Activated T-cell treated with anti-CD3 and anti-CD28 coated beads for 1 hour (primary cell): ENCODE measurements at places on chromosomes 2 and 18.

DNA sequence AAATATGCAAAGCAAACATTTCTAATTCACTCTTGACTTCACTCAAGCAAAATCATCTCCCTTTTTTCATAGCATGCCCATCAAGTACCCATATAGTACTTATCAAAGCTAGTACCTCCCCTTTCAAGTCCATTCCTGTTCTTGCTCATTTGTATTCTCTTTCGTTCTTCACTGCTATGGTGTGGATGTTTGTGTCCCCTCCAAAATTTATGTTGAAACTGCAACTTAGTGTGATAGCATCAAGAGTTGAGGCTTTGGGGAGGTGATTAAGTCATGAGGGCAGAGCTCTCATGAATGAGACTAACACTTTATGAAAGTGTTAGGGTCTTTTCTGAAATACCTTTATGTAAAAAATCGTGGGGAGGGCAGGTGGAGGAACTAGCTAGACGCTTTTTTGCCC, 52.9 kb downstream of the RNU4ATAC start:
- no peak for DNase-seq

DNA sequence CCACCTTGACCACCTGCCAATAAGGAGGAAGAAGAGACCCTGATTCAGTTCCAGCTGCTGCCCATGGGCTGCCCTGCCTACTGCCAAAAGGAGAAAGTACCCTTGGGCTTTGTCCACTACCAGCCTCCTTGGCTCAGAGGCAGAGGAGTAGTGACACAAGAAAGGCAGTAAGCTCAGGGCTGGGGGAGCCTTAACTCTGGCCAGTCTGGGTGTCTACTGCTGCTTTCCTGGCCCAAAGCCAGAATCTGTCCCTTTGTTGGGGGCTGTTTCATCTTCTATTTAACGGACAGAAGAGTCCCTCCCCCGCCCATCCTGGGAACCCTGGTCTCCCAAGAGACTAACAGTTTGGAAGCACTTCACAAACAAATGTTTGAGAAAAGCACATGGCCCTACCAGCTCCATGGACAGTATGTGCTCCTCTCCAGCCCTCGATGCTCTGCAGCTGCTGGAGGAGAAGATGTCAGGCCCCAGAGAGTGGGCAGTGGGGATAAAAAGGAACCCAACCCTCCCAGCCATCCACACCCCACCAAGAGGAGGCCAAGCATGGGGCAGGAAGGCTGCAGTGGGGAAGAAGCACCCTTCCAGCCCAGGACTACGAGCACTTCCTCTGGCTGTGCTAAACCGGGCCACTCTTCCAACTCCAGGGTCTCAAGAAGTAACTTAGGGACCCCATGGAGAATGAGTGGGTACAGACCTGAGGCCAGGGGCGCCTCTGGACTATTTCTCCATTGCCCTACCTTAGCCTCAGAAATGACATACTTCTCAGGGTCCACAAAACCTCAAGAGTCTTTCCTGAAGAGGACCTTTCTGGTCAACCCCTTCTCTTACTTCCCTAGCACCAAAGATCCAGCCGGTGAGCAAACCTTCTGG, 1.2 kb downstream of the ATG9A start:
- DNase-seq = no peak

GRCh38 chr2:121294881-121295840, 10.2 kb upstream of the TFCP2L1 start:
- DNase-seq = no peak

GRCh38 chr2:173307293-173307692, 47.4 kb upstream of the CDCA7 start:
- no peak for DNase-seq

GRCh38 chr2:114784890-114785583, 342.6 kb downstream of the DPP10 start:
- no peak for DNase-seq

- no peak for DNase-seq
These were observed 287.3 kb downstream of the CMPK2 start for GRCh38 chr2:6578416-6578815.

DNA sequence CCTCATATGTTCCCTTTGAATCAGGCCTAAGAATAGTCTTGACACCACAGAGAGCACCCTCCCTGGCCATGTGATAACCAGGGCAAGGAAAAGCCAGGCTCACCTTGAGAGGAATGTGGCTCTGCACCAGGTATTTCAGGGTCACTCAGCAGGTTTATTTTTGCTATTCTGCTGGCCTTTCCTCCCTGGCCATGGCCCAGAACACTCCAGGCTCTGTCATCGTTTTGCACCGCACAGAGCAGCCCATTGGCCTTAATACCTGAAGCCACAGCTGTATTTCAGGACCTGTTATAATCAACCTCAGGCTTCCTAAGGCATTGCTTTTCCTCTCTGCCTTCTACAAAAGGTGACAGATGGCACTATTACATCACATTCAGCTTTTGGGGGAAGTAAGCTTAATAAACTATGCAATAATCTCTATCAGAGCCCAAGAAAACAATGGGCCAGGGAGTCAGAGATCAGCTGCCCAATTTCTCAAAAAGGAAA, 668.3 kb downstream of the IRS1 start:
- DNase-seq = no peak

DNA sequence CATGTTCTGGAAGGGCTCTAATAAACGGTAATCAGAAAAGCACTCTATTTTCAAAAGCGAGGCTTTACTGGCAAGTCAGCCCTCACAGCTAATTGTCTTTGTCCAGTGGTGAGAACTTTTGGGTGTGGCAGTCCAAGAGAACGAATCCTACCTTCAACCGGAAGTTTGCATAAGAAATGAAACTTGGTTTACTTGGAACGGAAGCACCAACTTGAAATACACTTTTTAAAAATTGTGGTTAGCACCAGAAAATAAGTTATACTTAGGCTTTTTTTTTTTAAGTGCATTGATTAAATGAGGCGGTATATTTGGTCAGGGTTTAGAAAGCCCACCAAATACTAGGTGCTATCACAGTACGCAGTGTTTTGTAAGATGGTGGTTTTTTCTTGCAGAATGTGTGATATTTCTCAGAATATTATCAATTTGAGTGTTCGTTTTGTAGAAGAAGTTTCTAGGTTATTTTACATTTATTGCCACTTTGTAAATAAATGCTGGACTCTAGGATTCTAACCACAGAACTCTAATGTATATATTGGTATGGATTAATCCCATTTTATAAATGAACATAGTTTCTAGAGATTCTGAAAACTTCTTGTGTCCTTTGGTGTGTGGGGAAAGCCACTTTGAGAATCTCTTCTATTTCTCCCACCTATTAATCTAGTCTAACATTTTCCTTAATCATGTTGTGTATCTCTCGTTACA, 1.2 kb downstream of the MYL12A start:
- no peak for DNase-seq

DNA sequence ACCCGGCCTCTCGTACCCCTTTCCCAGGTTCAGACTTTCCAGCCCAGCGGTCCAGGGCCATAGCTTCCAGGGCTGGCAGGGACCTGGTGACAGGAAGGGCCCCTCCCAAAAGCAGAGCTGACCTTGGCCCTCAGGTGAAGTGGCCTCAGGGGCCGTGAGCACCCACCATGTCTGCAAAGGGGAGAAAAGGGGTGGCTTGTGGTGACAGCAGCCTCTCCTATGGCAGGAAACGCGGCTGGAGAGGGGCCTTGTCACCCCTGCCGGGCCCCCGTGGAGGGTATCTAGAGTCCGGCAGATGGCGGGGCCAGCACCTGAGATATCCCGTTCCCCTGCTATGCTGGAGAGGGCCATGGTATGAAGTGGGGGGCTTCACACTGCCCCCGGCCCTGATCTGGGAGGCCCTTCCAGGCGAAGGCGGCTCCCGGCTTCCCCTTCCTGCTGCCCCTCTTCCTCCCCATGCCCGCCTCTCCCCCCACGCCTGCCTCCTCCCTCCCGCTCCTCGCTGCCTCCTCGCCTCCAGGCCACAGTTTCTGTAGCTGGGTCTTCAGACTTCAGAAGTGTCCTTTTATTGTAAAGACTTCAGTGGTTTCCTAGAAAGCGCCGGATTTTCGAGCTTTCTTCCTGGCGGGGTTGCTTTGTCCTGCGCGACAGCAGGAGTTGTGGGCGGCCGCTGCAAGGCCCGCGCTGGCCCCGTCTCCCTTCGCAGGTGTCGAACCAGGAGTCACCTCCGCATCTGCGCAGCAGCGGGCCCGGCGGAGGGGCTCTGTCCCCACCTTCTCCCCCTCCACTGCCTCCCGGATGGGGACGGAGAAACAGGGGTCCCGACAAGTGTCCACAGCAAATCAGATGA, 240.5 kb upstream of the MYT1L start:
- no peak for DNase-seq

GRCh38 chr2:237556773-237557632, 9.4 kb upstream of the PRLH start:
- DNase-seq = no peak

- no peak for DNase-seq
These were observed 136.6 kb downstream of the ZAP70 start for GRCh38 chr2:97849881-97850528.

DNA sequence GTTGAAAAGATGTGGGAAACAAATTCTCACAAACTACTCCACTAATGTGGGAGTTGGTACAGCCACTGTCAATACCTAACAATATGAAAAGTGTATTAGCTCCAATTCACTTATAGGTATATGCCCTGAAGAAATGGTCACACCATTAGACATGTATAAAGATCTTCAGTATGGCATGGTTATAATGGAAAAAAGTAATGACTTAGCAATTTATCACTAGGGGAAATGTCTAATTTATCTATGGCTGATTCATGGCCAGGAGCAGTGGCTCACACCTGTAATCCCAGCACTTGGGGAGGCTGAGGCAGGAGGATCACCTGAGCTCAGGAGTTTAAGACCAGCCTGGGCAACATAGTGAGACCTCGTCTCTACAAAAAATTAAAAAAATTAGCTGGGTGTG, 52.5 kb downstream of the UGP2 start:
- DNase-seq = no peak

GRCh38 chr2:144512891-144513351, 7.0 kb downstream of the ZEB2 start:
- no peak for DNase-seq

- no peak for DNase-seq
These were observed 28.7 kb downstream of the GAD1 start for GRCh38 chr2:170845343-170845742.

- DNase-seq = no peak
These were observed 171.5 kb downstream of the INO80D start for GRCh38 chr2:205914213-205915129.

DNA sequence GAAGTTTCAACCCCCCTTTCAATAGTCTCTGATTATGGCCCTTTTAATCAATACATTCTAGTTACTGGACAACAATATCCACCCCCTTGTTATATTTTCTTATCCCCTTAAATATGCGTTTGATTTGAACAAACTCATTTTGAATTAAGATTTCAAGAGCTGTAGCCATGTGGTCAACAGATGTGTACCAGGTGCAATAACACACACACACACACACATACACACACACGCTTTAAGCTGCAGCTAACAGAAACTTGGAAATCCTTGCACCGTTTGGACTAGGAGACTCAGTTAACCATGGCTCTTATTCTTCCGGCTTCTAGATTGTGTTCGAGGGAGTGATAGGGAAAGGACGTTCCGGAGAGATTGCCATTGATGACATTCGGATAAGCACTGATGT, 82.8 kb downstream of the NRP2 start:
- DNase-seq = no peak

GRCh38 chr2:200177971-200178911, 128.3 kb upstream of the SPATS2L start:
- DNase-seq = no peak

GRCh38 chr2:74499940-74500577, 656 bp upstream of the LBX2 start:
- DNase-seq = no peak

GRCh38 chr2:10057231-10058107, 14.1 kb downstream of the KLF11 start:
- DNase-seq = no peak

DNA sequence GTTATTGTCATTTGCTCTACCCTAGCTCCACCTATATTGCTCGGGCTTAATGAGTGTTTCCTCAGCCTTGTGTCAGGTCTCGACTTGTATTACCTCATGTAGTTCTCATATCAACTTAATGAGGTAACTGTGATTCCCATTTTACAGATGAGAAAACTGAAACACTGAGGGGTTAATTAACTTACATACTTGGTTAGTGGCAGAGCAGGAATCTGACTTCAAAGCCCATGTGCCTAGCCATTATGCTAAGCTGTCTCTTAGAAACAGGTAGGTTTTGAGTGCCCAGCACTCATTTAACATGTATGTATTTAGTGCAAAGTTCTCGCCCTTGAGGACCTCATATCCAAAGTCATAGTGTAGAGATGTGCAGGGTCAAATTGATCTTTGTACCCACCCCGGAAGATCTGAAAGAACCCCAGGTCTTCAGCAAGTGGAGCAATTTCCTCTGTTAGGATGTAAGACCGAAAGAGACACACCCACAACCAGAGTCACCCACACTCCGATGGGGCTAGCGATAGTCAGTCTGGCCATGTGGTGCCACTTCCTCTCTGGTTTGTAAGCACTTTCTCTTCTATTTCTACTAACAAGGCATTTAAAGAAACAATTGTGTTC, 121.0 kb upstream of the SLC39A10 start:
- DNase-seq = peak; percentile 51

DNA sequence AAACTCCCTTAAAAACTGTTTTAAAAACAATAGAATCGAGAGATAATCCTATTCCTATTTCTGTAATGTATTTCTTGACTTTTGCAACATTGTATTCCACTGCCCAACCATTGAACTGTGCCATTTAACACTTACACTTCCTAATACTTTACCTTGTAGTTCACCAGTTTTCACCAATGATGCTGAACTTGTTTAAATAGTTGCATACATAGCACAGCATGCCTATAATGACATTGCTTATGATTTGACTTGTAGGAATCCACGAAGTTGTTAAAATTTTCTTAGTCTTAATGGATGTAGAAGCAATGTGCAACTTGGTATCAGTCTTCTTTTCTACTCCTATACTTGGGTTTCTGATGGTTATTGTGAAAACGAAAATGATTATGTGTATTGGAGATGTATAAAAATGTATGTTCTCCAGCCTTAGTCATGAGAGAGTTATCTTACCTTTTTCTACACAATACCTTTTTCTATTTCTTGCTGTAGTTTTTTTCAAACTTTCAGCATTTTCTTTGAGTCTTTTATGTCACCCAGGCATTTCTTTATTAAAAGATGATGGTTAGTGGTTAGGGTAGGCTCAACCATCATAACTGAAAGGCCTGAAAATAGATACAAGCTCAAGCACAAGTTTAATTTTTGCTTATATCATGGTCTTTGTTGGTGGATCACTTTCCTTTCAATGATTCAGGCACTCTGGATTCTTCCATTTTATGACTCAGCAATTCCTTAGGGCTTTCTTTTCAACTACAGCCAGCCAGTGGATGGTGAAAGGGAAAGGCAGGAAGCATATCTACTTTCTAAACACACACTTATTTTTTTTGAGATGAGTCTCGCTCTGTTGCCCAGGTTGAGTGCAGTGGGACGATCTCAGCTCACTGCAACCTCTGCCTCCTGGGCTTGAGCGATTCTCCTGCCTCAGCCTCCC, 9.4 kb downstream of the GPD2 start:
- no peak for DNase-seq

DNA sequence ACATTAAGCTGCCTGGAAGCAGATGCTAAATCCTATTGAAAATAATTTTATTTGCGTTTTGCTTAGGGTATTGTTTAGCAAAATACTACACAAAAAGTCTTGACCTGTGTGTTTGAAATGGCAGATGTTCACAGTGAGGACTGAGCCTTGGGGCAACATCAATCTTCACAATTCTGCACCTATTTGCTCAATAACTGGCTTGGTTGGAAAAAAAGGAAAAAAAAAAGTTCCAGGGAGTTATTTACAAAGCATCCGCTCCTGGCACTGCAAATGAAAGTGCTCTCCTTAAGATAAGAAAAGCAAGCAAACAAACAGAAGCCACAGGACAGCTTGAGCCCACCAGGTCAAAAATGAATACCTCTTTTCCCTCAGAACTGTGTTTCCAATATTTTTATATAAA, 77.7 kb downstream of the MAP2 start:
- DNase-seq = no peak
